ENCODE measurements at places on chromosomes 1 and 21.
A peak's percentile ranks its signal among the peaks of the same experiment; 100 is the strongest.

GRCh38 chr1:235108185-235108593 is 20.4 kb downstream of the TOMM20 start:
- no peak for DNase-seq

GRCh38 chr21:42112857-42113256 is 41.7 kb downstream of the UMODL1 start:
- DNase-seq = peak; percentile 76

DNA sequence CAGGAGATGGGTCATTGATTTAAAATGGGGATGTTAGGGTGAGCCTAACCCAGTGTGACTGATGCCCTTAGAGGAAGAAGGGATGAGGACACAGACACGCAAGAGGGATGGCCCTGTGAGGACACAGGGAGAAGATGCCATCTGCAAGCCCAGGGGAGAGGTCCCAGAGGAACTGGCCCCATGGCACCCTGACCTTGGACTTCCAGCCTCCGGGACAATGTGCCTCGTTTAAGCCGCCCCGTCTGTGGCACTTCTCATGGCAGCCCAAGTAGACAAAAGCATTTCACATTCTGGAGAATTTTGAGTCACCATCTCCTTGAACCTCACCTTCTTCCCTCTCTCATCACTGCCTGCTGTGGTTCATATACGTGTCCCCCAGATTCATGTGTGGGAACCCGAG is 20.1 kb upstream of the PCBP3 start:
- no peak for DNase-seq

- no peak for DNase-seq
Observed at GRCh38 chr1:41400225-41400624, 39.0 kb downstream of the FOXO6 start.

DNA sequence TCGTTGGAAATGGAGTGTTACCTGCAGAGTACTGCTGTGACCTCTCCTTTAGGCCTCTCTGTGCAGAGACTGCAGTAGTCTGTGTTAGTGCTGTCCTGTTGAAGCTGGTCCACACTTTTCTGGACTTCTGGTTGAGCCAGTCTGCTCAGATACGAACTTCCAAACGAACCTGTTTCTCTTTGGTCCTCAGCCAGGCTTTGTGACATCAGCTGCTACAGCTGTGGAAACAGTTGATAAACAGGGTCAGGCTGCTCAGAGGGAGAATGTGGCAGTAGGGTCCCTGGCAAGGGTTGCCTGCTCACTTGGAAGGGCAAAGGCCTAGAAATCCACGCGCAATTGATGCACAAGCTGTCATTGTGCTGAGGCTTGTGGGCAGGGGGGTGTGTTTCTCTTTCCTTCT is 98.8 kb downstream of the NOS1AP start:
- DNase-seq = no peak

GRCh38 chr1:69528376-69528775 is 39.3 kb upstream of the LRRC7 start:
- DNase-seq = no peak

GRCh38 chr1:201444792-201445191 is 23.3 kb upstream of the TNNI1 start:
- DNase-seq = peak; percentile 66

DNA sequence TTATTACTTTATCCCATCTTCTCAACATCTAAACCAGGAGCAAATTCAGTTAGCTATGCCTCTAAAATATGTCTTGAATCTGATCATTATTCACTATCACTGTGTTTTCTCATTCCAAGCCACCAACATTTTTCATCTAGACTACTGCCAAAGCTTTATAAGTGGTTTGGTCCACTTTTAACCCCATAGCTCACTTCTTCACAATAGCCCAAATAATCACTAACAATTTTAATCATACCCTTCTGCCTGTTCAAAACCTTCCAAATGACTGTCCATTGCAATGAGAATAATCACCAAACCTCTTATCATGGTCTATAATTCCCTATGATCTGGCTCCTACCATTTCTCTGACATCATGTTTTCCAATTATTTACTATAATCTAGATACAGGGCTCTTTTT is 149.8 kb upstream of the ZNHIT6 start:
- DNase-seq = no peak

DNA sequence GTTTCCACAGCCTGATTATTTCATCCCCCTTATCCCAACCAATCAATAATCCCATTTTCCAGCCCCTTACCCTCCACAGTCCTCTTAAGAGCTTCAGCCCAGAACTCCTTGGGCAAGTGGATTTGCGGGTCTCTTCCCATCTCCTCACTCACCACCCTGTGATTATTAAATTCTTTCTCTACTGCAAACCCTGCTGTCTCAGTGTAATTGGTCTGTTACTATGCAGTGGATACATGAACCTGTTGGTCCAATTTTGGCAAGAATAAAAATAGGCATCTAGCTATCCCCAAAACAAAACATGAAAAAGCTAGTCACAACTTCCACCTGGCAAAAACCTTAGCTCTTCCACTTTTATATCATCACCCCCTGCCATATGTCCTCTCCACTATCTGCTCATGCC is 36.2 kb upstream of the TNFSF4 start:
- no peak for DNase-seq

DNA sequence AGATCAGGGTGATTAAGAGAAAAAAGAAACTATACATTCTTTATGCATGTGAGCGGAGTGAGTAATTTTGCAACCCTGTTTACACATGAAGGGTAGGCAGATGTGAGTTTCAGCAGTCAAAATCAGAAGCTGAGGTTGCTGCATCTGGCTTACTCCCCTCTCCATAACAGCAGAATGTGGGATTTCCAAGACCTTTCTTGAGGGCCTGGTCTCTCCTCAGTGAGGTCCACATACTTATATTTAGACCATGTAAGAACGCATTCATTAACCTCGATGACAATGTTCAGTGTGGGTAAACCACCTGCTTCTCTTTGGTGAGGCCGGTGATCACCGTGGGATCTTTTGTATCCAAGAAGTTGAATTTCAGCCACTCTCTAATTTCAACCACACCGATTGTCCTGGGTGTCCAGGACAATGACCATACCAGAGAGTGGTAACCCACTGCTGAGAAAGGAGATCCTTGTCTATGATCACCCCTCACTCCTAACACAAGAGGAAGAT is 18.7 kb upstream of the RAP1A start:
- no peak for DNase-seq

- DNase-seq = no peak
Observed at GRCh38 chr21:38982096-38982495, 176.4 kb downstream of the ETS2 start.

DNA sequence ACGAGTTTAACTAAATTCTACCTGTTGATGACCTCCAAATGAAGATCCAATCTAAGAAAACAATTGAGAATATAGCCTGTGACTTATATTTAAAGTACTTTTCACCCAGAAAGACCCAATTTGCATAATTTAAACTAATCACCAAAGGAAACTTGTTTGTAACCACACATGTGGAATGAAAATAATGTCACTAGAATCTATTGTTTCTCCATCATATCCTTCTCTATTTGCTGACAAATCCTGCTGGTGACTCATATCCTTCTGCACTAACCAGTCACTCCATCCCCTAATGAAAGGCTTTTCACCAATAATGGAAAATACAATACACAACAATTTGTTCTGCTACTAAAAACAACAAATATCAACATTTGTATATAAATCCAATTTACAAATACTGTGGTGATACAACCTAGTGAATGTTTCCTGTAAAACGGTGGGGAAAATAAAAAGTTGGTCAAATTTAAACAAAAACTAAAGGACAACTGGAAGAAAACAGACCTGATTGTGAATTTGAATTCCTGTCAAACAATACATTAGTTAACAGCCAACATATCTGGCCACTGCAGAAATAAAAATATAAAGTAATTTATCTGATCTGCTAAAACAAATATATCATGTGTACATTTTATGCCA is 6.5 kb downstream of the PTP4A2 start:
- no peak for DNase-seq

DNA sequence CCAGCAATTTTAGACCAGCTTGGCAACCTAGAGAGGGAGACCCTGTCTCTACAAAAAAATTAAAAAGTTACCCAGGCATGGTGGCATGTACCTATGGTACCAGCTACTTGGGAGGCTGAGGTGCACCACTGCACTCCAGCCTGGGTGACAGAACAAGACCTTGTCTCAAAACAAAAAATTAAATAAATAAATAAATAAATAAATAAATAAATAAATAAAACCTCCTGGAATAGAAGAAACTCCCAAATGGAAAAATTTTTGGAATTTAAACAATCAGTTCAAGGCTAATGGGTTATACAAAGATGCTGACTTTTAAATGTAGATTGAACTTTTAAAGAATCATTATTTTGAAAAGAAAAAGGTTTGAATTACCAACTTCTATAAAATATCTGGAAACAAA is 22.2 kb downstream of the UBR4 start:
- no peak for DNase-seq

DNA sequence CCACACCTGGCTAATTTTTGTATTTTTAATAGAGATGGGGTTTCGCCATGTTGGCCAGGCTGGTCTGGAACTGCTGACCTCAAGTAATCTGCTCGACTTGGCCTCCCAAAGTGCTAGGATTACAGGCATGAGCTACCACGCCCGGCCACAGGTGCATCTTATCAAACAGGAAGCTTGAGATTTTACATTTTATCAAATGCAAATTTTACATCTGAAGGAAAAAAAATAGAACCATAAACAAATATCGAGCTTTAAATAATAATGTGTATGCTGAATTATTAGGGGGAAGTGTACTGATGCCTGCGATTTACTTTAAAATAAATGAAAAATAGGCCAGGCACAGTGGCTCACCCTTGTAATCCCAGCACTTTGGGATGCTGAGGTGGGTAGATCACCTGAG is 16.6 kb upstream of the BRWD1 start:
- DNase-seq = no peak

- no peak for DNase-seq
Observed at GRCh38 chr1:190416239-190416638, 61.4 kb downstream of the BRINP3 start.

GRCh38 chr1:33874636-33875035 is 10.8 kb downstream of the HMGB4 start:
- no peak for DNase-seq

DNA sequence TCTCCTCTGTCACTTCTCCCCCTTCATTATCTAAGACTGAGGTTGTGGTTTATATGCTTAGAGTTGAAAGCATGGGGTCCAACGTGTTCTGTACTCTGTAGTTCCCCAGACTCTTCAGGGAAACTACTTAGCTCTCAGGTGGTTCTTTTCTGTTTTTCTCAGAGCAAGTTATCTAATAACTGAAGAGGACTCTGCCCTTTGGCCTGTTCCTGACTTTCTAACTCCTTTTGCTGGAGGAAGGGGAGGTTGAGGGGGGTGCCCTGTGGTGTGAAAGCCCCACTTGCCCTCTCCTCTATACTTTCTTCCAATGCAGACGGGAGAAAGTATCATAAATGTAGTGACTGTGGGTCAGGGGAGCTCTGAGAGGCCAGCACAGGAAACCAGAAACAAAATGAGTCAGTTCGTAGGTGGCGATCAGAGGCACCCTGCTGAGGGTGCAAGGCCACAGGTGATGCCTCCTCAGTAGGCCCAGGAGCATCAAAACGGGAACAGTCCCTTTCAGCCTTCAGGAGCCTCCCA is 5.0 kb downstream of the SLC25A44 start:
- no peak for DNase-seq

- DNase-seq = no peak
Observed at GRCh38 chr1:183885142-183885735, 80.3 kb downstream of the RGL1 start.

DNA sequence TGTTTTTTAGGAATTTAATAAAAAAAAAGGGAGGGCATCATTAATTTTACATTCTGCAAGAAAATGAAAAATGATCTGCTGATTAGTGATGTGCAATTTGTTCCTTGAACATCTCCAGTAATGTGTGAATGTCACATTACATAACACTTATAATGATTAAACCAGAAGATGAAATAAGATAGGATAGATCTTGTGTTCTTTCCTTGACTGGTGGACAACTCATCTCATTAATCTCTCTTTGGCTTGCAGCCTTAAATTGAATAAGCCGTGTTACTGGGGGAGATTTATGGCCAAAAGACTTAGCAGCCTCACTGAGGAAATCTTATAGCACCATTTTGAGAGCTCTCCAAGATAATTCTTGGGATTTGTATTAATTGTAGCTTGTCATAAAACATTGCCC is 217.2 kb downstream of the ST6GALNAC3 start:
- DNase-seq = no peak

GRCh38 chr1:208559597-208560329 is 315.6 kb upstream of the PLXNA2 start:
- DNase-seq = no peak

DNA sequence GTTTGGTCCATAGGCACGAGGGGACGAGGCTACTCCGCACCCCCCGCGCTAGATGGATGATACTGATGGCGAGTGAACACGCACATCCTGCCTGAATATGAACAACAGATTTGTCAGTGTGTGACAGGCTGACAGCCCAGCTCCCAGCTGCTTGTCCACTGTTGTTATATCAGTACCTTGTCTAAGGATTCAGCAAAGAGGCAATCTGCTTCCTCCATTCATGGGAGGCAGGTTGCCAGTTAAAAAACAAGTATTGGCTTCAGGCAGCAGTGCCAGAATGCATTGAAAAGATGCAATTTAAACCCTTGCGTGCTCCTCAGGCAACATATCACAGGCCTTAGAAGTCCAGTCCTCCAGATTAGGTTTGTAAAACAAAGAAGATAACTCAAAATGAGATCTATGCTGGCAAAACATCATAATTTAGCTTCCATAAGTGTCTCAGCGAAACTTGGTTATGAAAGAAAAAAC is 223.3 kb downstream of the GPATCH2 start:
- peak; percentile 8 for DNase-seq

DNA sequence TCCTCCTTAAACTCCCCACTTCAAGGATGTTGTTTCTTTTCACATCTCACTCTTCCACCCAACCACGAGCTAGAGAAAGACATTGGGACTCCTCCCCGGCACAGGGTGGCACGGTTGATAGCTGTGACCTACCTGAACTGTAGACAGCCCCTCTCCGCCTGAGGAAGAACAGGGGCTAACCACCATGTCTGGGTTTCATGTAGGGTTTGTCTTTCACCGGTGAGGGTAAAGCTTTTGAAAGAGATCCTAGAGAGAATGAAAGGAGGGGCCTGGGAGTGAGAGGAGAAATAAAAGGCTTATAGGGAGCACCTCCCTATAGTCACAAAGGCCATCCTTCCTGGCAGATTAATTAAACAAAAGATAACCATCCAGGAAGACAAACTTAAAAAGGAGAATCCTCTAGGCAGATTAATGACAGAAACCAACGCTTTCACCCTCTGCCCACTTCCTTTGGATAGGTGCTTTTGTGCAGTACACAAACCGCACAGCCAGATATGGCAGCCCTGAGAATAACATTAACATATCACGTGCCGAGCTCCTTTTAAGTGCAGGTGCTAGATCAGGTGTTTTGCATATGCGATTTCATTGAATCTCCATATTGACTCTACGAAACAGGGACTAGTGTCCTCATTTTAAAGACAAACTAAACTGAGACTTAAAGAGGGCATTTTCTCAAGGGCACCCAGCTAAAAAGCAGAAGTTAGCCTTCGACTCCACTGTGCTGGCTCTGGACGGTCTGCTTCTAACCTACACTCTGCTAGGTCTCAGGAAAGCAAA is 178.1 kb upstream of the RUNX1 start:
- DNase-seq = no peak

DNA sequence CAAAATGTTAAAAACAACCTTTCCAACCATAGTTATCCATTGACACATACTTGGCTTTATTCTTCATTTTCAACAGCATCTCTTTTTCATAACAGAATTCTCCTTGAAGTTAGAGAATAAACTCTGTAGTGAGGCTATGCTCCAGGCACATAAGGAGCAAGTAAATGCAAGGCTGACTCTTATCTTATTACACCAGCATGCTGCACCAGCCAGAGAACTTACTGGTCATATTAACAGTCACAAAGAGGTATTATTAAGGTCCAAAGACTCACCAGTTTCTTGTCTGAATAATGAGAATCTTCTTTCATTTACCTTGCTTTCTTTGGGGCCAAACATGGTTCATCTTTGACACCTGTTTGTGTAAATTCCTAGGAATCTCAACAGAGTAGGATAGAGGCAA is 71.3 kb upstream of the IVNS1ABP start:
- no peak for DNase-seq

Measured in cerebellar cortex (tissue), 1 donor.